ENCODE measurements at places on chromosomes 16 and 17.
A peak's percentile ranks its signal among the peaks of the same experiment; 100 is the strongest.

GRCh38 chr17:37065486-37066321 is 117.0 kb downstream of the AATF start:
- DNase-seq, result no peak

- DNase-seq, result no peak
Observed at GRCh38 chr16:77443357-77444146, 8.7 kb upstream of the ADAMTS18 start.

DNA sequence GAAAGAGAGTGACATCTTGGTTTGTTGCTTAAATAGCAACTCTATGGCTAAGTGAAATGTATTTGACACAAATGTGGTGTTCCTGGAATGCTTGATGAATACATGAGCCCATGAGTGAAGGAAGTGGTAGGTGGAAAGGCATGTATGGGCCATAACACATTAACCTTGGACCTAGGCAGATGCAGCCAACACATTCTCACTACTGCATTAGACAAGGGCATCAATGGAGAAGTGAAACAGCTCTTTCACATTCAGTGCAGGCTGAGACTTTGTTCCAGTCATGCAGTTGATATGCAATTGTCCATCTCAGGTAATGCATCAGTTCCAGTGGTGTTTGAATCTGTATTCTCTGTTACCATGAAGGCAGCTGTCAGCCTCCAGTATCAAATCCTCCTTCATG is 133.6 kb downstream of the HS3ST3B1 start:
- no peak for DNase-seq

DNA sequence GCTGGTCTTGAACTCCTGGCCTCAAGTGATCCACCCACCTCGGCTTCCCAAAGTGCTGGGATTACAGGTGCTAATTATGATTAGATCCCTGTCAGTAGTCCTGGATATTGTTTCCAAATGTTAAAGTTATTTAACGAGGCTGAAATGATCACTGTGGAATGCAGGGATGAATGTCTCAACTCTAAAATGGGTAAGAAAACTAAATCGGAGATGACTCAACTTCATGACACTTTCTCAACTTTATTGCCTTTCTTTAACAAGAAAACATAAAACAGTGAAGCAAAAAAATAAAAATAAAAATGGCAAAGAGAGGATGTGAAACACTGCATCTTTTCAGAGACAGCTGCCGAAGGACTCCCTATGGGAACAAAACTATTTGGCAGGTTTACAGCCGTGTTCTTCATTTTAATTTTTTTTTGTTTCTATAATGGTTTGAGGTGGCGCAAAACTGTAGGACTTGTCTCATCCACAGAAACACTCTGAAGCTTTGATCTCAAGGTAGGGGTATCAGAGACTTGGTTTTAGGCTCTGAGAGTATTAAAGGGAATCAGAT is 382.0 kb downstream of the GRIN2A start:
- DNase-seq, result no peak

DNA sequence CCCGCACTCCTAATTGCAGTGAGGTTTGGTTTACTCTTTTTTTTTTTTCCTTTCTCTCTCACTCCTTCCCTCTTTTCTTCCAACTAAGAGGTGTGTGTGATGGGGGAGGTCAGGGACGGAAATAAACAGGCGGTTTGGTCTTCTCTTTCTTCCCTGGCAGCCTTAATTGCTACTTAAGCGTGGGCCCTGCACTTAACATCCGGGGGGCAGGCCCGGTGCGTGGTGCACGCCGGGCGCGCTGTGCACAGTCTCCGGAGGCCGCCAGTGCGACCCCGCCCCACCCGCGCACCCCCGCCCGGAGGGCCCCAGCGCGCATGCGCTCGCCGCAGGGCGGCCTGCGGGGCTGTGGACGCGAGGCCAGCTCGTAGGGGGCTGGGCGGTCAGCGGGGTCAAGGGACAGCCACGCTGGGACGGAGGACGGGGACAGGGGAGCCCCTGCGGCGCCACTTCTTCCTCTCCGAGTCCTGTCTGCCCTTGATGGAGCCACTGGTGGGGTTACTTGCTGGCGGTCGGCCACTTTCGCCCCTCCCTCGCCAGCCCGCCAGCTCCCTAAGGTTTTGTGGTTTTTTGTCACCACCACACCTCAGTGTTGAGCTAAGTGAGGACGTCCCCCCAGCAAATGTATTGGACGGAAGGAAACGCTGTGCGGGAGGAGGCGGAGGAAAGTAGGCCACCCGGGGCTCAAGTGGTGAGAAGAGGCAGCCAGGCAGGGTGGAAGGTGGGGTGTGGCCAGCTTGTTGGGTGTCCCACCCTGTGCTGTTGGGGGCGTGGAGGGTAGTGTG is 120.9 kb downstream of the MRM1 start:
- peak; percentile 23 for DNase-seq

DNA sequence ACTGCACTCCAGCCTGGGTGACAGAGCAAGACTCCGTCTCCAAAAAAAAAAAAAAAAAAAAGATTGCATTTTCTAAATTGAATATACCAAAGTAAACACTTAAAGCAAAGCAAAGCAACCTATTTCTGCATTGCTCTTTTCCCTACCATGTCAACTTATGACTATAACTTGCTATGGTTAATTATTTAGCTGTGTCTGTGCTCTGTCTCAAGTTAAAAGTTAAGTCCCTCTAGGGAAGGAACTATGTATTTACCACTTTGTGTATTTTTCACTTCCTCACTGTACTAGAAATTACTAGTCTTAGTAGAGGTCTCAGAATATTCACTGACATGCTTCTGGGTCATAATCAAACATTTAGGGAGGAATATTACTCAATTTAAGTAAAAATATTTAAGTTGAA is 711.7 kb upstream of the SOX9 start:
- DNase-seq, result no peak

DNA sequence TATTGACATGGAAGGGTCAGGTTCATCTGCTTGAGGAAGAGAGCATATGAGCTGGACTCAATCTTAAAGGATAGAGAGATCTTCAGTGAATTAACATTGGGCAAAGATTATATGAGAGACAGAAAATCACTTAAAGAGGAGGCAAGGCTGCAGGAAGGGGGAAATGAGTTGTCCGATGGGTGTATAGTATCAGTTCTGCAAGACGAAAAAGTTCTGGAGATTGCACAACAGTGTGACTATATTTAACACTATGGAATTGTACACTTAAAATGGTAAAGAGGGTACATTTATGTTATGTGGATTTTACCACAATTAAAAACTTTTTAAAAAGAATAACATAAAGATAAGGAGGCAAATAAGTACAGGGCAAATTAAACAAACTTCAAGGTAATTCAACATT is 80.7 kb downstream of the HELZ start:
- DNase-seq, result peak; percentile 30

DNA sequence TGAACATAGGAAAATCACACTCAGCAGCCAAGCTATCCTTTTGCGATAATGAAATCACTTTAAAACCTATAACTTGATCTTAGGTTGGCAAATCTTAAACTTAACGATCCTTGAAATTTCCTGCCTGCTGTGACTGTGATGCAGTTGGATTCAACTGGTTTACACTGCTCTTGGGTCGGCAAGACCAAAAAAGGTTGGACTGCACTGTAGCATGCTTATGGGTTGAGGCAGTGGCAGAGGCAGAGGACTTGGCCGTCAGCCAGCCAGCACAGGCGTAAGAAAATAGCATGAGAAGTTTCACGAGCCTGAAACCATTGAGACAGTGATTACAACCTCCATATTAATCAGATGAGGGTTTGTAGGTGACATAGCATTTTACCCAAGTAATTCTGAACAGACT is 21.4 kb downstream of the WSB1 start:
- DNase-seq, result no peak

- DNase-seq, result no peak
Observed at GRCh38 chr17:28843816-28844148, 1.2 kb upstream of the FAM222B start.

- no peak for DNase-seq
Observed at GRCh38 chr17:68325961-68326360, 34.7 kb downstream of the ARSG start.

DNA sequence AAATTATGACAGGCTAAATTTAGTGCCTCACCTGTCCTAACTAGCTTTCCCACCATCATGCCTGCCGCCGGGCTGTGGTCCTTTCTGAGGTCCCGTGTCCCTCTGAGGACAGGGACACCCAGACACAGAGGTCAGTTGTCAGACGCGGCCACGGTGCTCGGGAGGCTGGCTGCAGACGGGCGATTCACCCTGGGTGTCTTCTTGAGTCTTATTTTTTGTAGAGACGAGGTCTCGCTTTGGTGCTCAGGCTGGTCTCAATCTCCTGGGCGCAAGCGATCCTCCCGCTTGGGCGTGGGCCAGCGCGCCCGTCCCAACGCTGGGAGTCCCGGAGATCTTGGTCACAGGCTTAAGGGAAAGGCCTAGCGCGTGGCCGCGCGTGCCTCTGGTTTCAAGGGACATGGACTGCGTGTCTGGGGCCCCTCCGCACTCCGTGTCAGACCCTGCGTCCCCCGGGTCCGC is 797 bp upstream of the RAB11FIP3 start:
- no peak for DNase-seq

DNA sequence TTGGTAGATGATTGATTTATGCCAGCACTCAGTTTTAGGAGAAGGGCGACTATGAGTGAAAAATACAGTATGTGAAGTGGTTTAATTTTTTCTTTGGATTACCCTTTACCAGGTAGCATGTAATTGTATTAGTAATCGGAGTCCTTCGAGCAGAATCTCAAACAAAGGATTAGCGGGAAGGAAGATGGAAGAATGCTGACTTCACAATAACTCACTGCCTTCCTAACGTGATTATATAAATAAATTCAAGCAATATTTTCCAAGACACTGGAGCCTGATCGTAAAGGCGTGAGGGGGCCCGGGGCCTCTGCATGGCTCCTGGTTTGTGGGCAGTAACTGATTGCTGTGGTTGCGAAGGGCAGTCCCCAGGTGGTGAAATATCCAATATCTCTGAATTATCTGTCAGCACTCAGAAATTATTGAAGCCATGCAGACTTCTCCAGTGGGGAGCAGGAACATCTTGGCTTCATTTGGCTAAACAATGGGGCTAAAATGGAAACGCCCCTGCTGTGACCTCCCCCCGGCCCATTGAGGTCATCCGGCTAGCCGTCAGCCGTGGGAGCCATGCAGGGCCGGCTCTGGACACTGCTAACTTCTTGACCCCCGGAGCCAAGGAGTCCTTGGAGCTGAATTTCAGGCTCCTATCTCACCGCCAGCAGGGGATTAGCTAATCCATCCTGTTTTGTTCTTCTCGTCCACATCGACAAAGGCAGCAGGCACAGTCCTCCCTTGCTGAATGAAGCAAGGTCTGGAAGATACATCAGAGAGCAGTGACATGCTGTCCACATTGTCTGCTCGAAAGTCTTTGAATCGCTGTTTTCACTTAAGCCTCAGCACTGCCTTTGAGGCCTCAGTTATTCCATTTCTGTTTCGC is 295.9 kb upstream of the N4BP1 start:
- DNase-seq, result no peak

GRCh38 chr17:58575511-58575910 is 61.1 kb upstream of the MTMR4 start:
- no peak for DNase-seq

DNA sequence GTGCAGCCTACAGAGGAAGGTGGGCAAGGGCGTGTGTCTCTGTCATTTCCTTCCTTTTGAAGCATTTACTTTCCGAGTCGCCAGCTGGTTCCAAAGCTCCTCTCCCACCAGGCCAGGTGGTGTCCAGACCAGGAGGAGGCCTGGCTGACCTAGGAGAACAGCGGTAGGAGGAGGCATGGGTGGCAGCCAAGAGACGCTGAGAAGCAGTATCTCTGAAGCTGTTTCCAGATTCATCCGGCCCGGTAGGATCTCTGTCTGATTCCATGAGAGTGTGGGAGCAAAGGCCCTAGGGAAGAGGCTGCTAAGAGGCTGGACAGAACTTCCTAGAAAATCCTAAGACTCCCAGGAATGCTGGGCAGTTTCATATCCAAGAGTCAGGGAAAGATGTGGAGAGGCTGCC is 20.3 kb downstream of the MEOX1 start:
- no peak for DNase-seq

GRCh38 chr16:73949574-73950320 is 346.9 kb upstream of the PSMD7 start:
- no peak for DNase-seq

DNA sequence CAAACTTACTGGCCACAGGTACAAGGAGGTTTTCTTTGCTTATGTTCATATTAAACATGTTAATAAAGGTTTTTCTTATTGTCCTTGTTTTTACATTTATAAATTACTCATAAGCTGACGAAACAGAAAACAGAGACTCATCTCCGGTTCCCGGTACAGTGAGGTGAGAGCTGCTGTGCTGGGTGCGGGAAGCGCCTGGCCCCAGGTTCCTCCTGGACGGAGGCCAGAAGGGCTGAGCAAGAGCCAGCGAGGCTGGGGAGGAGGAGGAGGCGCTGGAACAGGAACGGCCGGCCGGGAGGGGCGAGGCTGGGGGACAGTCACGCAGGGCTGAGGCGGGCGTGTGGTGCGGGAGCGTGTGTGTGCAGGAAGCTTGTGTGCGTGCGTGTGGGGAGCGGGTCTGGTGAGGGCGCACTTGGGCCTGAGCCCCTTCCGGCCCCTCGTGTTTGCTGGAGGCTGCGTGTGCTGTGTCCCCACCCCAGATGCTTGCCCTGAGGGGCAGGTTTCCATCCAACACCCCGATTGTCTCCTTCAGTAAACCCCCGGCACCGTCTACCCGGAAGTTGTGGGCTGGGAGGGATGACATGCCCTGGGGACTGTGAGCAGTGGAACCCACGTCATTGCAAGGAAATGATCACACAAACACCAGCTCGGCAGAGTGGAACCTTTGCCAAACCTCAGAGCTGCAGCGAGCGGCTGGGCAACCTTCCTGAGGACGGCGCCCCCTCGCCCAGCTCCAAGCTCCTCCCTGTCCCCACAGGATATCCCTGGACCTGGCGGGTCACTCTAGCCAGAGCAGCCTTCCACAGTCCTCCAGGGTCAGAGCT is 19.5 kb downstream of the CD7 start:
- DNase-seq, result peak; percentile 73

GRCh38 chr16:2425008-2425518 is 4.2 kb upstream of the CCNF start:
- no peak for DNase-seq

DNA sequence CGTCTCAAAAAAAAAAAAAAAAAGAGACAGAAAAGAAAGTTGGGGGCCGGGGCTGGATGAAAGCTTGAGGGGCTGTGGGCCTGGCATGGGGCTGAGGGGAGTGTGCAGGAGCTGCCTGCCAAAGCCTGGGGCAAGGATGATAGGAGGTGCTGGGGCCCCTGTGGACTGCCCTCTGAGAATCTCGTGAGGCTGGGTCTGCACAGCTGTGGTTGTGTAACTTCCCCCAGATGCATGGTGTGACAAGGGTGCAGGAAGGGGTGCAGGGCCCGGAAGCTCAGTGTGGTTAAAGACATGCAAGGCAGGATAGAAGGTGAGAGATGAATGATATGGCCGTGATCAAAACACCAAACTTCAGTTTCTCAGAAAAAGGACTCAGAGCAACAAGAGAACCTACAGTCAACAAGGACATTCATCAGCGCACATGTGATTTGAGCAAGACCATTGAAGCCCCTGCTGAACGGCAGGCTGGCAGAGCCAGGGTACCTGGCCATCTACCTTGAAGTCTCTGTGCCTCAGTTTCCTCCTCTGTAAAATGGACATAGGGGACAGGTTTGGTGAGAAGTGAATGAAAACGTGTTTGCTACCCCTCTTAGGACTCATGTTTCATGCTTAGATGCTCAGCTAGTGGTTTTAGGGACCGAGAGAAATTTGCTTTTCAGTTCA is 9.6 kb downstream of the IL32 start:
- DNase-seq, result peak; percentile 72

GRCh38 chr16:84605339-84605848 is 12.5 kb downstream of the COTL1 start:
- DNase-seq, result no peak

- no peak for DNase-seq
Observed at GRCh38 chr17:76974721-76975120, 106.5 kb downstream of the MGAT5B start.

GRCh38 chr17:40122136-40122998 is 596 bp downstream of the MSL1 start:
- no peak for DNase-seq
